ENCODE measurements at places on chromosomes 7 and 10.

GRCh38 chr7:25091779-25092178 lies 33.3 kb downstream of the CYCS start:
- no peak for DNase-seq

- DNase-seq: no peak
Observed at GRCh38 chr7:117970801-117971200, 97.6 kb upstream of the CTTNBP2 start.

DNA sequence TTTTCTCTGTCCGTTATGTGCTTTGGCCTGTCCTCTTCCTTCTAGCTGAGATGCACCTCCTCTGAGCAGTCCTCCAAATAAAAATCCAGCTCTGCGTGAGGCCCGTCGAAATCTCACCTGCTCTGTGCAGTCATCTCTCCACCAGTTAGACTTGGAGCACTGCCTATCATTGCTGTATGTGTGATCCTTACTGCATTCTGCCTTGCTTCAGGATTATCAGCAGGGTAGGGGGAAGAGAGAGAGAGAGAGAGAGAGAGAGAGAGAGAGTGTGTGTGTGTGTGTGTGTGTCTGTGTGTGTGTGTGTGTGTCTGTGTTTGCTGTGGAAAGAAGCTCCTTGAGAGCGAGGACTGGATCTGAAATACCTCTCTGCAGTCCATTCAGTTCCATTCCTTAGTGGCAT lies 129.4 kb downstream of the CCNY start:
- no peak for DNase-seq

GRCh38 chr10:89122433-89123051 lies 84.6 kb downstream of the CH25H start:
- no peak for DNase-seq

GRCh38 chr7:95802270-95802669 lies 29.9 kb downstream of the DYNC1I1 start:
- DNase-seq: no peak

DNA sequence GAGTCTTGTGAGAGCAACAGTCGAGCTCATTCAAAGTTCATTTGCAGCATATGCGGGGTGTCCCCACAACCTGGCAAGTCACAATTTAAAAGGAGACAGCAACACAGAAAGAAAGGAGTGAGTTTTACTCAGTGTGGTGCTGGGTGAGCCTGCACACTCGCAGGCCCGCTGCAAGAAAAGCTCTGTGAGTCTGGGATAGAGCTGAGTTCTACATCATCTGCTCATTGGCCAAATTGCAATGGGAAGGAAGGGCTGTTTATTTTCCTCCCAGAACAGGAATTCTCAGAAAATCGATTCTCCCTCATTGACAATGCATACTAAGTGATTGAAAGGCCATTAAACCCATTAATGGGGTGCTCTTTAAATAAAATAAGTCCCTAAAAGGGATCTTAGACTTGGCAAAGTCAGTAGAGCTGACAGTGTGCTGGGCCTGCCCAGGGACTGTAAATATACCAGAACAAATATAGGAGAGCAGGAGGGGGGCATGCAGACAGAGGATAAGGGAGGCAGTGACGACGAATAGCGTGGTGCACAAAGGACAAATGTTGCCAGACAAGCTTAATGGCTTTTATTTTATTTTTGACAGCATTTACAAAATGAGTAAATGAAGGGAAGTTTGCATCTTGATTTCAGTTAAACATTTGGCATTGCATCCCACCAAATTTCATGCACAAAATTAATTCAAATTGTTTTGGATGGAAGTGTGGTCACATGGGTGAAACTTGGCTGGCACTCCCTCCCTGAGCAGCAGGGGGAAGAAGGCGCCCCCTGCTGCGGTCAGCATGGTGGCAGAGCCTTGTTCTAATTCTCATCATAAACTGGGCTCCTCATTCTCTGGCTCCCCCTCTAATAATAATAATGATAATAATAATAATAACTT lies 215.7 kb downstream of the SNX10 start:
- DNase-seq: no peak

GRCh38 chr7:55481155-55481554 lies 91.1 kb downstream of the VOPP1 start:
- DNase-seq: no peak

DNA sequence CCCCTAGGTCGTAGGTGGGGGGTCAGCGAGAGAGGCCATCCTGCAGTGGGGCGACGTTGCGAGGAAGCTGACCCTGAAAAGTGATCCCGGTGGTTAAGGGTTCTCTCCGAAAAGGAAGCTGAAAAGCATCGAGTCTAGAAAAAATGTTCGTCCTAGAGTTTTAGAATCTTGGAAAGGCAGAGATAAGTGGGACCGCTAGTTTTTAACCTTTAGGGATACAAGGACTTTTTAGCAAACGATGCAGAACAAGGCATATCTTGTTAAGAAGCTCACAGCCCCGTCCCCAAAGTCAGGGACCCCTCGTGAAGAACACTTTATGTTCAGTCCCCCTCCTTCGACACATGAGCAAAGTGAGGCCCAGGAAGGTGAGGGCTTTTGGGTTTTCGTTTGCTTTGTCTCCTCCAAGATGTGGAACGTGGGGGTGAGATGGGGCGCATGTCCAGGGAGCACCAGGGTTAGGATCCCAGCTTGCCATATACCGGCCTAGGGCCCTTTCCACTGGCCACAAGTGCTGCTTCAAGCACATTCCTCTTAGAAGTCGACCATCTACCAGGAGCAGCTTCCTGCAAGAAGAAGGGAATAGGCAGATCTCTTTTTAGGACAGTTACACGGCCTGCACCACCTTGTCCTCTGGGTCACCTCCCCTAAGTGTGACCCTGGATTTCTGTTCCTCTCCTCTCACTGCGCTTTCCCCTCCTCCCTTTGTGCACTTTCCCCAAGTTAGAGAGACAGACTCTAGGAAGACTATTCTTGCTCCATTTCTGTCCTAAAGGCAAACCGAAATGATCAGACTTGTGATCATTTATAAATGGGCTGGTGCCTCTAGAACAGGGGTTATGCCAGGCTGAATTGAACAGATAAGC lies 969 bp downstream of the SLC35G1 start:
- DNase-seq: no peak

DNA sequence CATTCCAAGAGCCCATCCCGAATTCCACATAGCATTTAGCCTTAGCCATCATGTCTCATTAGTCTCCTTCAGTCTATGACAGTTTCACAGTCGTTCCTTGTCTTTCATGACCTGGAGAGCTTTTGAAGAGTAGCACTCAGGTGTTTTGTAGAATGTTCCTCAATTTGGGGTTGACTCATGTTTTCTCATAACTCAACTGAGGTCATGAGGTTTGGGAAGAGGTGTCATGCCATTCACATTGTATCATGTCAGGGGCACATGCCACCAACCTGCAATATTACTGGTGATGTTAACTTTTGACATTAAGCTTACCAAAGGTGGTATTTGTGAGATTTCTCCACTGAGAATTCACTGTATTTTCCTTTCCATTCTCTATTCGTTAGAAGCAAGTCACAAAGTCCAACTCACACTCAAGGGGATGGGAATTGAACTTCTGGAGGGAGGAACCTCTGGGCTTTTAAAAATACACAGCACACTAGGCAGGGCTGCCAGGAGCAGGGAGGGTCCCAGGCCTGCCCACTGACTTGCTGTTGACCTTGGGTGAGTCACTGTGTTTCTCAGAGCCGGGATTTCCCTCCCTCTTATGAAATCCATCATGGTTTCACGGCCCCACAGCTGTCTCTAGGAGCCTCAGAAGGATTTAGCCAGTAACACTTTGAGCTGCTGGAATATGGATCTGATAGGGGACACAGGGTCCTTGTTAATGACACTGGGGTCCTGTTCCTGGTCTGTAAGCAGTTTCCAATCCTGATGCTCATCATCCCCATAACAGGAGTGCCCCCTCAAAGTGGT lies 74.4 kb upstream of the TCF7L2 start:
- DNase-seq: no peak

- no peak for DNase-seq
Observed at GRCh38 chr7:31071645-31072029, 19.5 kb downstream of the ADCYAP1R1 start.

DNA sequence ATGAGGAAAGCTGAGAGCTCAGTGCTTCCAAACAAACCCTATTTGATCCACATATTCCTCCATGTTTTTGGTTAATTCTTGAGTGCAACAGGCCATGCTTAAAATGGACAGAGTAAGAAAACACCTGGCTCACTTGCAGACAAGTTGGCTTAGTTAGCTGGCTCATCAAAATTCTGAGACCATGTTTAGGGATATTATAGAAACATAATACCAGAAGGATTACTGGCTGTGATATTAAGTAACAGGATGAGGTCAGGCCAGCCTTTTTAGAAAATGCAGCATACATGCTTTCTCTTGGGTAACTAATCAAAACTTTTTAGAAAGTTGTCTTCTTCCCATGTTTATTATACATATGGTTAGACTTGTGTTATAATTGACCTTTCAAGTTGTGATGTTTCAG lies 867.2 kb upstream of the LRRTM3 start:
- DNase-seq: no peak

- DNase-seq: no peak
Observed at GRCh38 chr10:59372543-59372942, 10.2 kb upstream of the FAM13C start.

DNA sequence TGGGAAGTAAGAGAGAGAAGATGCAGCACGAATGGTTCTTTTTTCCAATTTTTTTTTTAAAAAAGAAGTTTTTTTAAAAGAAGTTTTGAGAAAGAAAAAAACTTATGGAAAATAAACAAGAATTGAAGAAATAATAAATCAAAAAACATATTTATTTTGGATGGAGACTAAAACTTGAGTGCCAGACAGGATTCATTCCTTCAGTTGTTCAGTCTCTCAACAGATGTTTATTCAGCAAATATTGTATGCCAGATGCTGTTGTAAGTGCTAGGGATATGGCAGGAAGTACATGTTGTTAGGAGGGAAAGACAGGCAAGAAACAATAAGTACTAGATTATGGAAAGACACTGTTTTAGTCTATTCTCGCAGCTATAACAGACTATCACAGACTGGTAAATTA lies 750.7 kb upstream of the PHF14 start:
- DNase-seq: no peak

DNA sequence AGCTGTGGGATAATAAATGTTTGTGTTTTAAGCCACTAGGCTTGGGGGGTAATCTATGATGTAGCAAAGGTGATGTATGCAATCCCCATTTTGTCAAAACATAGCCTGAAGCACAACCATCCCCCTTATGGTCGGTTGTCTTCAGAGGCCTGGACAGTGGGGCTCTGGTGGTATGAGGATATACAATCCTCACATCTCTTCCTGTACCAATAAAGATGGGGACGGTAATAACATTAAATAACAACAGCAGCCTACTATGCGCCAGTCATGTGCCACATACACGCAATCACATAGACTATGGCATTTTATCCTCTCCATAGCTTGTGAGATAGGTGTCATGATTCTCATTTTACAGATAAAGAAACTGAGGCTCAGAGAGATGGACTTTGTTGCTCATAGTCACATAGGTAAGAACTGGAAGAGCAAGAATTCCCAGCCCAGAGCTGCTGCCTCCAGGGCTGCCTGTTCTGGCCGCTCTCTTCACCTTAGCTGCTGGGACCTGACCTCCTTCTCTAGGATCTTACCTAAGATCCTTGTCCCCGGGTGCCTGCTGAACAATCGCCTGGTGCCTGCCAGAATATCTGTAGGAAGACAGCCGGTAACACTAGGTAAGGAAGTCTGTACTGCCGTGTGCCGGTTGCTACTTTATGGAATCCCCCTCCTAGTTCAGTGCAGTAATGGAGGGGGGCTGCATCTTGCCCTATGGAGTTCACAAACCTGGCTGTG lies 108.6 kb downstream of the ARHGAP22 start:
- DNase-seq: no peak

Data from T-helper 1 cell (primary cell).